T-helper 1 cell treated with Interleukin-12 subunit alpha and Interleukin-12 subunit beta and Interleukin-4 antibody, amounts not matched to agents 30 ng/mL and 1 ng/mL, for 36 hours (primary cell): ENCODE measurements at places on chromosomes 4 and X. TPM values are rescaled to one million over a fixed set of nuclear protein-coding genes. Genes with fewer than 3 reads are reported as not detected.

The HELT gene
- not detected in 2 replicates for total RNA-seq

The MRFAP1 gene
- 115 and 116 TPM in 2 replicates for total RNA-seq

The RADX gene
- 5.4 and 7.5 TPM in 2 replicates for total RNA-seq

The FATE1 gene
- not detected in 2 replicates for total RNA-seq

The PRKG2 gene
- 0.27 and 0.61 TPM in 2 replicates for total RNA-seq

The NPY1R gene
- not detected in 2 replicates for total RNA-seq

The GPRASP1 gene
- 0.54 and 0.56 TPM in 2 replicates for total RNA-seq

The CFAP299 gene
- not detected in 2 replicates for total RNA-seq

The GABRQ gene
- total RNA-seq = 0.05 and 0.07 TPM in 2 replicates

The TXK gene
- 39.5 and 40.8 TPM in 2 replicates for total RNA-seq

The CENPVL1 gene
- total RNA-seq = not detected in 2 replicates

The C4orf33 gene
- 12.8 and 14.3 TPM in 2 replicates for total RNA-seq

The BEND2 gene
- total RNA-seq = not detected in 2 replicates

The CYLC1 gene
- total RNA-seq = not detected in 2 replicates

The MAOA gene
- total RNA-seq = 0.07 and 0.39 TPM in 2 replicates

The NKX3-2 gene
- not detected in 2 replicates for total RNA-seq

The TAF7L gene
- 0.12 and 0.29 TPM in 2 replicates for total RNA-seq

The HSFX4 gene
- total RNA-seq = 0.22 TPM in 1 of 2 replicates, not detected in the other

The GBA3 gene
- not detected in 2 replicates for total RNA-seq

The IL3RA gene
- 17.4 and 18.9 TPM in 2 replicates for total RNA-seq

The KCNIP4 gene
- total RNA-seq = not detected in 2 replicates

The MORF4L2 gene
- total RNA-seq = 120 and 134 TPM in 2 replicates

The TRAM1L1 gene
- not detected in 2 replicates for total RNA-seq

The FRG1 gene
- 67.6 and 67.8 TPM in 2 replicates for total RNA-seq

The TMPRSS11F gene
- total RNA-seq = not detected in 2 replicates

The GATA1 gene
- total RNA-seq = not detected in 2 replicates

The DIPK2B gene
- total RNA-seq = not detected in 2 replicates

The HPGDS gene
- not detected in 2 replicates for total RNA-seq

The TTC29 gene
- not detected in 2 replicates for total RNA-seq

The RASL11B gene
- total RNA-seq = 0.17 TPM in 2 replicates

The ELMOD2 gene
- 17.3 and 18.2 TPM in 2 replicates for total RNA-seq

The PF4V1 gene
- not detected in 2 replicates for total RNA-seq

The JCHAIN gene
- total RNA-seq = not detected in 2 replicates

The TBC1D8B gene
- total RNA-seq = 0.49 and 0.51 TPM in 2 replicates

The NUDT10 gene
- total RNA-seq = 0.12 TPM in 1 of 2 replicates, not detected in the other

The PWWP3B gene
- total RNA-seq = not detected in 2 replicates

The C4orf17 gene
- total RNA-seq = not detected in 2 replicates

The CXorf49 gene
- not detected in 2 replicates for total RNA-seq

The UCHL1 gene
- total RNA-seq = 0.20 TPM in 1 of 2 replicates, not detected in the other

The GPC4 gene
- total RNA-seq = 0.05 TPM in 1 of 2 replicates, not detected in the other

The TMEM156 gene
- 43.3 and 43.8 TPM in 2 replicates for total RNA-seq

The SSX1 gene
- not detected in 2 replicates for total RNA-seq

The GSX2 gene
- not detected in 2 replicates for total RNA-seq

The HS3ST1 gene
- 0.15 and 0.17 TPM in 2 replicates for total RNA-seq

The ZFP42 gene
- total RNA-seq = 0.12 TPM in 1 of 2 replicates, not detected in the other

The NAP1L3 gene
- 0.61 and 0.93 TPM in 2 replicates for total RNA-seq

The BEX2 gene
- 3.9 and 4.2 TPM in 2 replicates for total RNA-seq

The TRIML2 gene
- not detected in 2 replicates for total RNA-seq

The TMEM187 gene
- total RNA-seq = 5.2 and 5.8 TPM in 2 replicates

The PCDH11X gene
- not detected in 2 replicates for total RNA-seq

The TEX28 gene
- total RNA-seq = not detected in 2 replicates

The PAK3 gene
- 0.20 and 0.42 TPM in 2 replicates for total RNA-seq

The KLF8 gene
- 13.5 and 14.3 TPM in 2 replicates for total RNA-seq

The KLHL5 gene
- 64.0 and 66.0 TPM in 2 replicates for total RNA-seq

The ADGRG4 gene
- not detected in 2 replicates for total RNA-seq

The SPANXB1 gene
- not detected in 2 replicates for total RNA-seq
